Esophagus squamous epithelium (tissue), 5 donors: ENCODE measurements at places on chromosomes 16 and 17.

DNA sequence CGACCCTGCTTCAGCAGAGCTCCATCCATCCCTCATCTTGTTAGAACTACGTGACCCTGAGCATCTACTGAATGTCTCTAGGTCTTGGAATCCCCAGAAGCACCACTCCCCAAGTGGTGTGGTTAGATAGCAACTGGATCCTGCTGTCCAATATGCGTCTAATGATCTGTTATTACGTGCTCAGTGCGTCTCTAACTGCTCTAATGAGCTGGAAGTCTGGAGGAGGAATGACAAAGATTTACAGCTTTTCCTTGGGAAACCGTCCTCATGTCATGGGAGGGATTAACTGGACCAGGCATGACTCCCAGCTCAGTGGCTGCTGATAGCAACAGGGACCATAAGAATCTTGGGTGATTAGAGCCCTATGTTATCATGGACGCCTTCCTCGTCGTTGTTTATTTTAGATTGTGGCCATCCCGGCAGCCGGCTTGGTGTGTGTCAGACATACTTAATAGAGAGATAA lies 150.9 kb downstream of the HS3ST3B1 start:
- H3K27me3 ChIP-seq, result no peaks in the 10 kb centered on the region
- H3K36me3 ChIP-seq, result no peaks in the 10 kb centered on the region
- H3K4me1 ChIP-seq, result no peaks in the 10 kb centered on the region
- no peak overlapping the region for H3K27ac ChIP-seq
- no peak for DNase-seq

DNA sequence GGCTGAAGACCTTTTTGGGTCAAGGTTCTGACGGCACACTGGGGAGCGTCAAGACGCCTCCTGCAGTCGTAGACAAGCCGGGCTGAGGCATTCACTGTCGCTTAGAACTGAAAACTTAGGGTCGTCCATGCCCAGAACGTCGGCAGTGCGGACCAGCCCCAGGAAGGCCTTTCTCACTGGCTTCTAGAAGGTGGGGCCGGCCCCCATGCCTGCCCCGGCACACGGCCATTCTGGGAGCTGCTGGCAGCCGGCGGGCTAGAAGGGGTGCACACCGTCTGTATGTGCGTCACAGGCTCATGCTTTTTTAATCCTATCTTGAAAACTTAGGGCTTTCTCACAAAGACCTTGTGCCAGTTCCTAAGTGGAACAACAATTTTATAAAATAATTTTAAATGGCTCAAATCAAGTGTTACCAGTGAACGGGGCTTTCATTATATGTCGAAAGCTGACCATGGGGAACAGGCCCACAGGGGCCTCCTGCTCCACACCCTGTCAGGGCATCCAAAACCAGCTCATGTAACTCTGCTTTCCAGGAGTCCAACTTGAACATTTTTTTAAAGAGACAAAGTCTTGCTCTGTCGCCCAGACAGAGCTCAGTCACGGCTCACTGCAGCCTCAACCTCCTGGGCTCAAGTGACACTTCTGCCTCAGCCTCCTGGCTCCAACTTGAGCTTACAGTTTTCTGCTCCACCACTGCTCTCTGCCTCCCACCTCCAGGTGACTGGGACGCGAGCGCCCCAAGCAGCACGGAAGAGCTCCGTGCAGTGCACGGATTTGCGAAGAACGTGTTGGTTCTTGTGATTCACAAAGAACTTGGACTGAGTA lies 111.2 kb downstream of the ANKRD11 start:
- no peak for DNase-seq
- H3K27ac ChIP-seq, result peak overlapping the region; percentile 72
- peaks cover 64% of the 10 kb centered on the region for H3K4me1 ChIP-seq
- H3K36me3 ChIP-seq, result no peaks in the 10 kb centered on the region

- H3K36me3 ChIP-seq, result no peaks in the 10 kb centered on the region
- no peak overlapping the region for H3K4me3 ChIP-seq
- DNase-seq, result no peak
- no peaks in the 10 kb centered on the region for H3K4me1 ChIP-seq
Observed at GRCh38 chr16:27679899-27680298, 130.0 kb downstream of the KATNIP start.

GRCh38 chr16:70484867-70485266 lies 30.5 kb downstream of the FCSK start:
- H3K4me3 ChIP-seq, result no peak overlapping the region
- H3K36me3 ChIP-seq, result peaks cover 11% of the 10 kb centered on the region
- H3K27ac ChIP-seq, result no peak overlapping the region
- no peaks in the 10 kb centered on the region for H3K4me1 ChIP-seq
- DNase-seq, result no peak

GRCh38 chr17:44673893-44674292 lies 15.7 kb downstream of the CCDC43 start:
- H3K27ac ChIP-seq, result no peak overlapping the region
- no peak for DNase-seq
- H3K27me3 ChIP-seq, result no peaks in the 10 kb centered on the region

GRCh38 chr16:73159296-73159695 lies 111.4 kb upstream of the ZFHX3 start:
- DNase-seq, result no peak
- H3K27me3 ChIP-seq, result no peaks in the 10 kb centered on the region
- no peaks in the 10 kb centered on the region for H3K4me1 ChIP-seq
- H3K36me3 ChIP-seq, result no peaks in the 10 kb centered on the region

DNA sequence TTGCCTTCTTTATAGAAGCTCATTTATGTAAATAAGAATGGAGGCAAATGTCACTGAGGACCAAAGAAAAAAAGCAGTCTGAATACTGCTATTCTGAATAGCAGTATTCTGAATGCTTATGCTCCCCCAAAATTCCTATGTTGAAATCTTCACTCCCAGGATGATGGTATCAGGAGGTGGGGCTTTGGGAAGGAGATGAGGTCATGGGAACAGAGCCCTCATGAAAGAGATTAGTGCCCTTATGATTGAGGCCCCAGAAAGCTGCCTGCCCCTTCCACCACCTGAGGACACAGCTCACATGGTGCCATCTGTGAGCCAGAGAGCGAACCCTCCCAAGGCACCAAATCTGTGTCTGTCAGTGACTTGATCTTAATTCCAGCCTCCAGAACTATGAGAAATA lies 28.8 kb downstream of the HEATR6 start:
- no peak overlapping the region for H3K27ac ChIP-seq
- DNase-seq, result no peak
- H3K36me3 ChIP-seq, result peaks cover 31% of the 10 kb centered on the region
- no peak overlapping the region for H3K4me3 ChIP-seq
- no peaks in the 10 kb centered on the region for H3K27me3 ChIP-seq

- H3K27ac ChIP-seq, result no peak overlapping the region
- no peaks in the 10 kb centered on the region for H3K36me3 ChIP-seq
- H3K27me3 ChIP-seq, result no peaks in the 10 kb centered on the region
- H3K4me1 ChIP-seq, result peaks cover 18% of the 10 kb centered on the region
Observed at GRCh38 chr16:46621934-46622676, 926 bp upstream of the SHCBP1 start.

DNA sequence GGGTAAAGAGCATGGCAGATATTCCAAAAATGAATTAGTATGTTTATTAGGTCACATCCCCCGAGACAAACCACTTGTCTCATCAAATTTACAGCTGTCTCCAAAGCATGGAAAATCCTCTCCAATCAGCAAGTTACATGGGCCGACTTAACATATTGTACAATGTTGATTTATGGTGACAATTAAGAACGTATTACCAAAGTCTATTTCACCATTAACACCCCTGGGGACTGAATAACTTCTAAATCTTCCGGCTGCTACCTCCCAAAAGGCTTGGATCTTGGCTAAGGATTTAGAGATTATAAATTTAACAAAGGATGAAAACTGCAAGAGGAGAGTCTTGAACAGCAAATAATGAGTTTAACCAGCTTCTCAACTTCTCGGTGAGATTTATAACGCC lies 311.9 kb downstream of the NPIPA8 start:
- H3K36me3 ChIP-seq, result no peaks in the 10 kb centered on the region
- H3K27ac ChIP-seq, result no peak overlapping the region
- H3K4me3 ChIP-seq, result no peak overlapping the region
- H3K27me3 ChIP-seq, result no peaks in the 10 kb centered on the region

- no peak overlapping the region for H3K27ac ChIP-seq
- no peaks in the 10 kb centered on the region for H3K4me1 ChIP-seq
- DNase-seq, result no peak
- peaks cover 78% of the 10 kb centered on the region for H3K27me3 ChIP-seq
- H3K4me3 ChIP-seq, result no peak overlapping the region
Observed at GRCh38 chr16:86697715-86698114, 119.4 kb downstream of the FOXL1 start.

DNA sequence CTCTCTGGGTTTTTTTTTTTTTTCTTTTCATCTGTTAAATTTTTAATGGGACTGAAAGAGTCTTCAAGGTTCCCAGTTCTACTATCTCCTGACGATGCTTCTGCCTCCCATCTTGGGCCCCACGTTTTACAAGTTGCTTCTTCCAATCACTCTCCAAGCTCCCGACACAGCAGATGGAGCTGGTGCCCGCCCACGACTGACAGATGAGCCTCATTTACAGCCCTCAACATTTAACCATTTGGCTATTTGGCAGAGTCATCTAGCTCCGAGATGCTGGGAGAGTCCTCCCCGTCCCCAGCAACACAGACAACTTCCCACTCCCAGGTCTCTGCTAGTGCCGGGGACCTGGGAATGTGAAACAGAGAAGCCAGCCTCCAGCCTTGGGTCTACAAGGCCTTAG lies 276.9 kb downstream of the SHISA9 start:
- no peaks in the 10 kb centered on the region for H3K4me1 ChIP-seq
- no peak overlapping the region for H3K4me3 ChIP-seq
- H3K27ac ChIP-seq, result no peak overlapping the region
- H3K36me3 ChIP-seq, result no peaks in the 10 kb centered on the region
- no peak for DNase-seq

DNA sequence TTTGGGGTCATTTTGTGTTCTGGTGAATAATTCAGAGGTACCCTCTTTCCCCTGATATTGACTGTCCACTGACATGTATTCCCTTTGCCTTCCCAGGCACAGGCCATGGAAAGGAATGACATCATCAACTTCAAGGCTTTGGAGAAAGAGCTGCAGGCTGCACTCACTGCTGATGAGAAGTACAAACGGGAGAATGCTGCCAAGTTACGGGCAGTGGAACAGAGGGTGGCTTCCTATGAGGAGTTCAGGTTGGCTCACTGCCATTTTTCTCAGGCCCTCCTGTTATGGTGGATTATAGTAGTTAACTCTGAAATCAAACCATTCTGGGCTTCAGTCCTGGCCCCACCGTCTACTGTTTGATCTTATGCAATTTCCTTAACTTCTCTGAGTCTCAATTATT lies 1.6 kb upstream of the EFTUD2 start:
- H3K4me3 ChIP-seq, result no peak overlapping the region
- peaks cover 5% of the 10 kb centered on the region for H3K36me3 ChIP-seq
- peak overlapping the region; percentile 93 for H3K27ac ChIP-seq
- H3K4me1 ChIP-seq, result peaks cover 24% of the 10 kb centered on the region
- DNase-seq, result no peak

GRCh38 chr17:80675438-80676095 lies 130.9 kb downstream of the RPTOR start:
- no peak for DNase-seq
- H3K27ac ChIP-seq, result no peak overlapping the region
- no peaks in the 10 kb centered on the region for H3K4me1 ChIP-seq
- H3K4me3 ChIP-seq, result no peak overlapping the region

- no peak for DNase-seq
- H3K36me3 ChIP-seq, result no peaks in the 10 kb centered on the region
- H3K27me3 ChIP-seq, result peaks cover 34% of the 10 kb centered on the region
- H3K4me3 ChIP-seq, result no peak overlapping the region
- no peak overlapping the region for H3K27ac ChIP-seq
Observed at GRCh38 chr17:50575581-50576210, 15.2 kb downstream of the CACNA1G start.

DNA sequence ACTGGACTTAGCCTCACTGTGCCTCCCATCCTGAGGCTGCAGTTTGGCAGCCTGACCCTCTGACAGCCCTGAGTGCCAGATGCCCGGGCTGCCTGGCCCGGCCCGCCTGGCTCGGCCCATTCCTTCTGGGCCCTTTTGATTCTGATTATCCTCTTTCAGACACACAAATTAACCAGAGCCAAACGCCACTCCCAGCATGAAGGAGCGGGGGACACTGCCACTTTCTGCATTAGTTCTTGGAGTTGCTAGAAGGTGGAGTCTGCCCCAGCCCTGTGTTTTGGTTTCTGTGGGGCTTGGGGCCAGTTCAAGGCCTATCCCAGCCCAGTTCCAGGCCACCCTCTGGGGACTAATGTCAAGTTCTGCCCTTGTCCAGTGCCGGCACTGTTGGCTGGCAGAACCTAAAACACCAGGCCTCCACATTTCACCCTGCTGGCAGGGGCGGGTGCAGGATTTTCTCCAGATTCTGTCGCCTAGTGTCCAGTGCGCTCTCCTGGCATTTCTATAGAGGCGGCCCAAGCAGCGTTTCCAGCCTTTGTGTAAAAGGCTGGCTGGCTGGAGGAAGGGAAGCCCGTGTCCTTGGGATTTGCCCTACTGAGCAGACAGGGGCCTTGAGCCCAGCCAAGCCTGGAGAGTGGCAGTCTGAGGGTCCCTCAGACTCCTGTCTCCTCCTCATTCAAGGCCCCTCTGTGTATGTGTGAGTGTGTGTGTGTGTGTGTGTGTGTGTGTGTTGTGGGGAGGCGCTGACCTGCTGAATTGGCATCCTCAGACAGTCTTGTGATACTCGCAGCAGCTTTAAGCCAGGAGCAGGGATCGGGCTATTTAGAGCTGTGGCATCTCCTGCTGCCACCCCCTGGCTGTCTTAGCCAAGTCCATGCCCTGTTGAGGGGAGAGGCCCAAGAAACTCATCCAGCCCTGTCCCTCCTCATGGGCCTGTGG lies 21.4 kb downstream of the PLCD3 start:
- H3K27ac ChIP-seq, result peak overlapping the region; percentile 80
- H3K4me1 ChIP-seq, result no peaks in the 10 kb centered on the region
- DNase-seq, result no peak
- H3K4me3 ChIP-seq, result no peak overlapping the region

DNA sequence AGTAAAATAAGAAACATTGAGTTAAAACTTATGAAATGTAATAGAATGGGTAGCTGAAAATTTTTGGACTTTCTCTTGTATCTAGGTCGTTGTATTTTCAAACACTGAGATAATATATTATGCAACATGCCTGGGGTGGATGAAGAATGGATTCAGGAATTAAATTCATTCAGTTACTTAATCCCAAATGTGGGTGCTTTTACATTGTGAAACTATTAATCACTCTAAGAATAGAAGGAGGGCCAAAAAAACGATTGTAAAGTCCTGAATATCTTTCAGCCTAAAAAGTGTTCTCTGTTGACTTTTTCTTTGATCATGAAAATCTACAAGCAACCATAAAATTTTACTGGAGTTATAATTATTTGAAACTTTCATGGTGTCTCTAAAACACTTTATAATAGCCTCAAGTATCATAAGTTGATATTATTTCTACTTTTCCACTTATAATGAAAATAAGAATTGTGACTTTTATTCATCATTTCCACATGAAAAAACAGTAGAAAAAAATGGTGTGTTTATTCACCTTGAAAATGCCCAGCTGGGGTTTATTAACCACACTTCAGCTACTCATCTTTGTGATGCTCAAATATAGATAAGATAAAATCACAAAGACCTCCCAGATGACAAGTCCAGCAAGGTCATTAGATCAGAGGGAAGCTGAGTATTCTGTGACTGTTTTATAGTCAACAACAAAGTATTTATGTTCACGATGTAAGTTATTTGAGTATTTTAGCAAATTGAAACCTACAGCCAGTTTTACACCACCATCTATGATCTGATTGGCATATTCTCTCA lies 619.9 kb upstream of the SOX9 start:
- no peak for DNase-seq
- no peak overlapping the region for H3K27ac ChIP-seq

- H3K36me3 ChIP-seq, result peaks cover 11% of the 10 kb centered on the region
- no peaks in the 10 kb centered on the region for H3K4me1 ChIP-seq
- no peaks in the 10 kb centered on the region for H3K27me3 ChIP-seq
- no peak overlapping the region for H3K27ac ChIP-seq
Observed at GRCh38 chr16:17211797-17212196, 259.0 kb downstream of the XYLT1 start.
